ENCODE measurements at places on chromosomes 12 and 14.

- DNase-seq = no peak
Observed at GRCh38 chr14:81062816-81063215, 107.4 kb downstream of the TSHR start.

DNA sequence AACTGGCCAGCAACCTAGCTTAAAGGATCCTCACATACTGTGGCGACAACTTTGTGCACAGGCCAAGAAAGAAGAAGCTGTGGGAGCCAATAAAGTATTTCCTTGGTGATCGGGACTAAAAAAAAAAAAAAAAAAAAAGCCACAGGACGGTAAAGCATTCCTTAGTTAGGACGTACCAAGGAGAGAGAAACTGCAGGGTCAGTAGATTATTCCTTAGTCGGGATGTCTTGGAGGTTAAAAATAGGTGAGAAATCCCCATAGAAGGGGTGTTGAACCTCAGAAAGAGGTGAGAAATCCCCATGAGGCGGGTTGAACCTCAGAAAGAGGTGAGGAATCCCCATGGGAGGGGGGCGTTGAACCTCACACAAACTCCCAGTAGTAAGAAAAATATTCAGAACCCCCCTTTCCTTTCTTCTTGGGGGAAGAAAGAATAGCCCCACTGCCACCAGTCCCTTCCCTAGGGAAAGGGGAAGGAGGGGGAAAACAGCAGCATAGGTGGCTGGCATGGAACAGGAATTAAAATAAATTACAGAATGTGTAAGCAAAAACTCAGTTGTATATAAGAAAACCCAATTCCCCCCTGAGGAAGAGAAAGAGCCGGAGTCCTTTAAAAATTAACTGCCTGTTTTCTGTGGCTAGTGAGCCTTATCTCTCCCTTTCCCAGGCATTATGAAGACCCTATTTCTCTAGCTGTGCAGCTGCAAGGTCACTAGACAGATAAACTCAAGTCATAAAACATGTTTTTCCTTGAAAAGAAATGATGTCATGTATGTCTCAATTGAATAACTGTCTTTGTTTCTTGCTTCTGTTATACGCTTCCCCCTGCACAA is 26.8 kb downstream of the KLRK1 start:
- DNase-seq = no peak

- DNase-seq = no peak
Observed at GRCh38 chr12:124390442-124391097, 95.7 kb downstream of the RFLNA start.

DNA sequence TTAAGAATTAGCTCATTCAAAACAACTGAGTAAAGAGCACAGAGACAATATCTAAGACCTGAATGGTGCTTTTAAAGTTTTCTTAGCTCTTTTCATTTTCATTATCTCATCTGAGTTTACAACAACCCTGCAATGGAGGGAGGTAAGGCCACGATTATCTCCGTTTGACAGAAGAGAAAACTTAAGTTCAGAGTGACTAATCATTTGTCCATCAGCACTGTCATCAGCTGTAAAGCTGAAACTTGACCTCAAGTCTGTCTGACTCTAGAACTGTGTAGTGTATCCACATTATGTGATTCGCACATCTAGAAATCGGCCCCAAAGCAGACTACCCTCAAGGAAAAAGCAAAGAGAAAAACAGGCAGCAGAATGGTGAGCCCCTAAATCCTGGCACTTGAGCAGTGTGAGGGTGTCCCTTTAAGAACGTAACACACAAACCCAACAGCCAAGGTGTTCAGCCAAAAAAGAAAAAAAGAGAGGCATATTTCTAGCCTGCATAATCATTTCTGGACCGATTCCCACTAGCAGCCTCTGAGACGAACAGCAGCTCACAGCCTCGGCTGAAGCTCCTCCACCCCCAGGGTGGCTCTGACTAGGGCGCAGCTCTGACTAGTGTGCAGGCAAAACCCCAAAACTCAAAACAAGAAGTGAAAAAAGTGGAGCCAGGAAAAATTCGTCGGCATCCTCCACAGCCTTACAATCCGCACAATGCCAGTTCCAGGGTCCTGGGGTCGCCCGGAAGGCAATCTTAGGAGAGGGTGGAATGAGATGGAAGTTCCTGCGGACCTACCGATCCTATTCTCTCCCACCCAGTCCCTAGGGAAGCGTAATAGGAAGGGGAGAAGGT is 1.6 kb downstream of the STXBP6 start:
- DNase-seq = no peak

DNA sequence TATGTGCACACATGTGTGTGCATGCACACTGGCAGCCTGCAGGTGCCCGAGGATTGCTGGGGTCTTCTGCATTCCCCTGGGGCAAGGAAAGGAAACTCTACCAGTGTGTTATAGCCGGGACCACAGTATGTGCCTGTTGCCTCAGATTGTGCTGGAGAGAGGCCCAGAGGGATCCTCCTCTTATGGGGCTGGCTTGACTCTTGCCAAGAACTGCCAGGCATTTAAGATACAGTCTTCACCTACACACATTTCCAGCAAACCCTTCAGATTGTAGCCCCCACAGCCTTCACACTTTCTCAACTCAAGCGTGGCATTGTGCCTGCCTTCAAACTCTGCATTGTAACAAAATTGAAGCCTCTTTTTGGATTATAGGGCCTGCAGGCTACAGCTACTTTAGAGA is 176.7 kb upstream of the DYRK2 start:
- no peak for DNase-seq

- DNase-seq = no peak
Observed at GRCh38 chr14:87002776-87003175, 990.2 kb downstream of the GALC start.

GRCh38 chr12:89319606-89320005 is 32.7 kb downstream of the DUSP6 start:
- DNase-seq = no peak

DNA sequence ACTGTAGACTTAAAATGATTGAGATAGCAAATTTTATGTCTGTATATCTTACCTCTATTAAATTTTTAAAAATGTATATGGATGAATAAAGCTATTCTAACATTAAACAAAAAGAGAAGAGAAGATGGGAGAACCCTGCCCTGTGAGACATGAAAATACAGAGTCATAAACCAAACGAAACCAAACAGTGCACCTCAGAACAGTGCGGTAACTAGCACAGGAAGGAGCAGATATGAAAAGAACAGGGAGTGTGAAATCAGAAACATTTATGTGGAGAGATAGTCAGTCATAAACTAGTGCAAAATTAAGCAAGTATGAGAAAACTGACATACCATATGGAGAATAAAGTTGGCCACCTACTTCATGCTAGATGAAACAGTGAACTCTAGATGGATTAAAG is 135.1 kb downstream of the ERC1 start:
- DNase-seq = no peak

GRCh38 chr14:71711125-71711524 is 221.1 kb upstream of the RGS6 start:
- no peak for DNase-seq

DNA sequence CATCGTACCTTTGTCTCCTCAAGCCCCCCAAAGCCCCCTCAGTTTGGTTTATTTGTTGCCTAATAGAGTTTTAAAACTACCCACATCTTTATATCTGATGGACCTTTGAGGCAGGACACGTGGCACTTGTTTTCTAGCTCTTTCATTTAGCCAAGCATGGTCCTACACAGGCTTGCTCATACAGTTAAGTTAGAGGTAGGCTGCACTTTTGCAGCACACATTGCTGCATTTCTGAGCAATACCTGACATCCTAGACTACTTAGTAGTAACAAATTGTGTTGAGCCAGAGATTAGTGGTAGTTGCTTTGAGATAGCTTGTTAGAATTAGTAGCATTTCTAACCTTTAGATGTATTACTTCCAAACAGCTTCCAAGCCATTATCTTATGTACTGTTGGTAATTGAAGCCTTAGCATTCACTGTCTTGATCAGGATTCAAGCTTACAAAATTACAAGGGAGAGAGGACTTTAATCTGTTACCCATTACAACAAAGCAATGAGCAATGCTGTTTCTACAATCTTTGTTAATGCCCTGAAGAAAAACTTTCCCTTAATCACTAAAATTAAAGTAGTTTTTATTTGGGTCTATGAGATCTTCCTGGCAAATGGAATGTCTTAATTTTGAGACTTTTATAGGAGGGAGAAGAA is 96.6 kb downstream of the WNK1 start:
- no peak for DNase-seq

All from type B pancreatic cell (in vitro differentiated cells).